ENCODE measurements at places on chromosomes 16 and 17.

- DNase-seq: no peak
These were observed 4.4 kb upstream of the CD300H start for GRCh38 chr17:74571621-74572270.

DNA sequence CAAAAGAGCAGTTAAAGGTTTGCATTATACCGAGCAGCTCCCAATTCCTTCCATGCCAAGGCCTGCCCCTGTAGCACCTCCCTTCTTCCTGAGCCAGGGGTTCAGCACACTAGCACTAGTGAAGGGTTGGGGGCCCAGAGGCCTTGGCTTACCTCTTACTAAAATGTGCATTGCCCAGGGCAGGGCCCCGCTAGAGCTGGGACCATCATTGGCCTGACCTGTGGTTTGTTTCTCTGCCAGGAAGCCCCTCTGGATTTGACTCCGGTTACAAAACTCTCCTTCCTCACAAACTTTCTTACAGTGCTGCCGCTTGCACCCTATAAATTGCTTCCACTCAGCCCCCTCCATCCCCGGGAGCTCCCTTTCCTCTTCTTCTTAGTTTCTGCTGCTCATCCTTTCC, 33.8 kb downstream of the MPRIP start:
- no peak for DNase-seq

GRCh38 chr16:59658572-59658971, 924.5 kb upstream of the GOT2 start:
- DNase-seq: no peak

GRCh38 chr17:51850201-51850600, 308.3 kb downstream of the CA10 start:
- no peak for DNase-seq

DNA sequence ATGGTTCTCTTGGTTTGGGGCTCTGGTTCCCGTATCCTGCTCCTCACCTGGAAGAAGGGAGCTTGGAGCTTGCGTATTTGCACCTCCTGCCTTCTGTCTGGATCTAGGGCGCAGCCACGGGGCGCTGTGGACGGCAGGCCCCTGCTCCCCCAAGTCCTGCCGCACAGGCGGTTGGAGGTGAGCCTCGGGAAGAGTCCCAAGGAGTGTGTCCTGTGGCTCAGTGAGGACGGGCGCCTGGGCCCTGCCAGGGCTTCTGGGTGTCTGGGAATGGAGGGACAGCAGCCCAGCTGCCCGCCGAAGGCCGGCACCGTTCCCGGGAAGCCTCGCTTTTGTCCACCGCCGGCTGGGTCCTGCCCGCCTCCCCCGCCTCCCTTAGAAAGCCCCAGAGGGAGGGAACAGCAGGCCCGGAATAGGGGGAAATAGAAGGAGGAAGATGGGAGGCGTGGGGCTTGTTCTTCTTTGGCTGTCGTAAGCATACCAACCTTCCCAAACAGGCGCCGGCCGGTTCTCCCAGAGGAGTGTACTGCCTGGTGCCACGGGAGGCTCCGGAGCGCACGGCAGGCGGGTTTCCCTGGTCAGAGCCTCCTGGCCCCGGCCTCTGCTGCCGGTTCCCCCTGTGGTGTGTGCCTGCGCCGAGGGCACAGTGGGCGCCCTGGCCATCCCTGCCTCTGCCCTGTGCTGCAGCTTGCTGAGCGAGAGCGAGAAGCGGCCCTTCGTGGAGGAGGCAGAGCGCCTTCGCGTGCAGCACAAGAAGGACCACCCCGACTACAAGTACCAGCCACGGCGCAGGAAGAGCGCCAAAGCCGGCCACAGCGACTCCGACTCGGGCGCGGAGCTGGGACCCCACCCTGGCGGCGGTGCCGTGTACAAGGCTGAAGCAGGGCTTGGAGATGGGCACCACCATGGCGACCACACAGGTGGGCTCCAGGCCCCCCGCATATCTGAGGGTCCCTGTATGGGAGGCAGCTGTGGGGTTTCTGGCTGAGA, 1.8 kb downstream of the SOX8 start:
- DNase-seq: no peak

Data from GM23248 (cell line).